ENCODE measurements at places on chromosomes 1 and 21.

DNA sequence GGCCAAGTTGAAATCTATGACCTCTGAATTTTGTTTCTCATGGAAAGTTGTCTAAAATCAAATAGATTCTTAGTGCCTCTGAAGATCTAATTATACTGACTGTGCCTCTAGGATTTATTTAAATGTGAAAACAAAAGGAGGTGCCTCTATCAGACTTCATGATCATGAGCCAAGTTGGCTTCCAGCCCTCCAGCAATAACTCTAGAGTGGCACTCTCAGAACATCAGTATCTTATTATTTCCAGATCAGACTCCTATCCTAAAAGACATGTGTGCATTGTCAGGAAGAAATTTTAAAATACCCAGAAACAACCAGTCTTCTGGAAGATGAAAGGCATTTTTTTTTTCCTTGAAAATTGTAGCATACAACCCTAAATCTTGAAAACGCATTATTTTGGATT lies 368.0 kb downstream of the PDE4B start:
- no peak for DNase-seq

- DNase-seq = no peak
These were observed 99.4 kb downstream of the FASLG start for GRCh38 chr1:172758259-172758658.

- DNase-seq = peak; percentile 82
These were observed 9.6 kb upstream of the EPS8L3 start for GRCh38 chr1:109773203-109773899.

DNA sequence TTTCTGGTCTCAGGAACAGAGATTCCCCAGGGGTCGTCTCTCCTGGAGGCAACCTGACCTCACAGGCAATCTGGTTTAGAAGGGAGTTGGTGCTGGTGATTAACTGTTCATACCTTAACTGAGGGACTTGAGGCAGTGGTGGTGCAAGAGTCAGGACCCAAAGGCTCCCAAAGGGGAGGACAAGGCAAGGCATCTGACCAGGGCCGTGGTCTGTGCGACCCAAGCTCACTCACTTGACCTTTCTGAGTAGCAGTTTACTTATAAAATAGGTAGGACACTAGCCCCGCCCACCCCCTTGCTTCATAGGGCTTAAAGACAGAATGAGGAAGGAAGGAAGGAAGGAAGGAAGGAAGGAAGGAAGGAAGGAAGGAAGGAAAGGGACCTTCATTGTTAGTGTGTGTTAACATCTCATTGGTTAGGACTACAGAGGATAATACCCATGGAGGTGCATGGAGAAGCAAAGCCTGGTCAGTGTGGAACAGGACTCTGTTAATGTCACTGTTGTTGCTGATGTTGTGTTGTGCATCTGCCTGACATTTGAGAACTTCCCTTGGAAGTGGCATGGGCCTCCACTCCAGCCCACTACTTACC lies 4.6 kb upstream of the KCNA2 start:
- no peak for DNase-seq

DNA sequence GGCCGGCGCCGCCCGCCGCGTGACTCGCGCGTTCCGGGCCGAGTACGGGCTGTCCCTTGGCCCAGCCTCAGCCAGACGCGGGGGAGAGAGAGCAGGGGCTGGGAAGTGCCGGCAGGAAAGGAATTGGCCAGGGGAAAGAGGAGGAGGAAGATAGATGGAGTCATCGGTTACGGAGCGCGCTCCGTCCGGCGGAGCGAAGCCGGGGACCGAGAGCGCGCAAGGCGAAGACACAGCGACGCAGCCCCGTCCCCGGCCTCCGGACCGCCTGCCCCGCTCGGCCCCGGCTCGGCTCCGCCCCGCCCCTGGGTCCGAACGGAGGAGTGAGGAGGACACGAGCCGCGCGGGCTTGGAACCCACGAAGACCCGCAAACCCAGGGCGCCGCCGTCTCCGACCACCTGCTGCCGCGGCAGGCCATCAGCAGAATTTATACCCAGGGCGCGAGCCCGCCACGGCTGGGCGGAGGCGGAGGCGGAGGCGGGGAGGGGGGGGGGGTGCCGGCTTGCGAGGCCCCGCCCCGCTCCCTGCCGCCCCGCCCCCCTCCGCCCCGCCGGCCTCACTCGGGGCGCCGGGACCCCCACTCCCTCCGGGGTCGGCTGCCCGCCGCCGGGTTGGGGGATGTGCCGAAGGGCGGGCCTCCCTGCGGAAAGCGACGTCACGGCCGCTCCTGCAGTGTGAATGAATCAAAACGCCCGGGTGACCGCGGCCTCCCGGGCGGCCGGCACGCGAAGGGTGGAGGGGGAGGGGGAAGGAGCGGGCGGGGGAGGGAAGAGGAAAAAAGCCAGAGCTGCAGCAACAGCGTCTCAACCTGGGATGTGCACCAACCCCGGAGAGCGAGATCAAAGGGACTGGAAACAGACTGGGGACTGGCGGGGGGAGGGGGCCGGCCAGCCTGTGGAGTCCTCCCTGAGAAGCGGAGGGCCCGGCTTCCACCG lies at the start of gene LHX4:
Gene LHX4, plus strand, starts transcription at position 782 of the 933 bp plus-strand sequence. CDS start 266 bp downstream, outside the sequence.
- no peak for DNase-seq

GRCh38 chr1:11858968-11859871 lies 475 bp upstream of the NPPB start:
- peak; percentile 53 for DNase-seq

DNA sequence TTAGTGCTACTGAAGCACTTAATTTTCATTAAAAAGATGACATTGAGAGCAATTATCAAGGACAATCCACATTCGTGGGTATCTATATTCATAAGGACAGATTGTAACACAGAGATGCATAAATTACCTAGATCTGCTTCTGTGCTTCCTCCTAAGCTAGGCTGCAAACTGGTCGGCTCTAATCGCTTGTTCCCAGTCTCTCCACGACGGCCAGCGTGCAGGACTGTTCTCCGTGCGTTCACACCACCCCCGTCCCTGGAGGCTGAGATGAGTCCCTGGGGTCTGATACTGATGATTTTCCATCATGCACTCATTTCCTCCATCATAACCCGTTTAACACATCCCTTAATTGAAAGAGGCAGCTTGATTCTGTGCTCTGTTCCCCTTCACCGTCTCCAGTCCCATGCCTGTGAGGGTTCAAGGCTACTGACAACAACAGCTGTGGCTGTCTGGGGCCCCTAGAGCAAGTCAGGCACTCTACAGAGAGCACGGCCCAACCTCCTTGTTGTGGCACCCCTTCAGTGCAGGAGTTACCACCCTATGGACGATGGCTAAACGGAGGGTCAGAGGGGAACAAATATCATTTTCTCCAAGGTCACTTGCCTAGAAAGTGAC lies 469.6 kb downstream of the NPHP4 start:
- no peak for DNase-seq

DNA sequence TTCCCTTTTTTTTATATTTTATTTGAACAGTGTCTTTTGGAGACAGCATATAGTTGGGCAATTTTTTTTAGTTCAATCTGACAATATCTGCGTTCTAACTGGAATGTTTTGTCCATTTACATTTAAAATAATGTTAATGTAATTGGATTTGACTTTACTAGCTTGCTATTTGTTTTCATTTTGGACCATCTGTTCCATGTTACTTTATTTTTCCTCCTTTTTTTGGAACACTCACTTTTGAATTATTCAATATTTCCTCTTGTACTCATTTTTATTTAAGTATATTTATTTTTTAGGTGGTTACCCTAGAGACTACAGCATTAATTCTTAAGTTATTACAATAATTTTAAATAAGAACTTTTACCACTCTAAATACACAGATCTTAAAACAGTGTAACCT lies 62.8 kb upstream of the C1orf87 start:
- no peak for DNase-seq

GRCh38 chr1:204558467-204558866 lies 42.3 kb downstream of the MDM4 start:
- DNase-seq = no peak

- DNase-seq = no peak
These were observed 44.7 kb upstream of the MTF2 start for GRCh38 chr1:93034397-93034796.

DNA sequence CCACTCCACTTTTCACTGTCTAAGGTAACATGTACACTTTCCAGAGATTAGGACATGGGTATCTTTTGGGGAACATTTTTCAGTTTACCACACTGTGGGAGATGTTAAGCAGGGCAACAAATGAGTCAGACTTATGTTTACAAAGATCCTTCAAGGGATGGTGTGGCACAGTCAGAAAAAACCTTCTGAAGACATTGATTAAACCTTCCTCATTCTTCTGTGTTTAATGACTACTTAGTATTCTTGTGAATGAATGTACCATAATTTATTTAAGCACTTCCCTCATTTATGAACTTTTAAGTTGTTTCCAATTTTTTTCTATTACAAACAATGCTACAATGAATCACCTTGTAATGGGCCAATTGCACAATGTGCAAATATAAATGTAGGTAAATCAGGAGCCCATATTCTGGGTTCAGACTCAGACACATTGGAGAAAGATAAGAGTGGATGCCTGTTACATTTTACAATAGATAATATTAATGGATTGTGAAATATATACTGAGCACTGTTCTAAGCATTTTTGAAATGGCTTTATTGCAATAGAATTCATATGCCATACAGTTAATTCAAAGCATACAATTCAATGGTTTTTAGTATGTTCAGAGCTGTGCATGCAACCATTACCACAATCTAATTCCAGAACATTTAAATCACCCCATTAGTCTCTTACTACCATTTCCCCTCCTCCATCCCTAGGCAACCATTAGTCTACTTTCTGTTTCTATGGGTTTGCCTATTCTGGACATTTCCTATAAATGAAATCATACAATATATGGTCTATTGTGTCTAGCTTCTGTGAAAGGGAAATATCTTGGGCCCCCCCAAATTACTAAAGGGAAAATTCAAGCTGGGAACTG lies 1.9 kb upstream of the SFT2D2 start:
- DNase-seq = no peak

DNA sequence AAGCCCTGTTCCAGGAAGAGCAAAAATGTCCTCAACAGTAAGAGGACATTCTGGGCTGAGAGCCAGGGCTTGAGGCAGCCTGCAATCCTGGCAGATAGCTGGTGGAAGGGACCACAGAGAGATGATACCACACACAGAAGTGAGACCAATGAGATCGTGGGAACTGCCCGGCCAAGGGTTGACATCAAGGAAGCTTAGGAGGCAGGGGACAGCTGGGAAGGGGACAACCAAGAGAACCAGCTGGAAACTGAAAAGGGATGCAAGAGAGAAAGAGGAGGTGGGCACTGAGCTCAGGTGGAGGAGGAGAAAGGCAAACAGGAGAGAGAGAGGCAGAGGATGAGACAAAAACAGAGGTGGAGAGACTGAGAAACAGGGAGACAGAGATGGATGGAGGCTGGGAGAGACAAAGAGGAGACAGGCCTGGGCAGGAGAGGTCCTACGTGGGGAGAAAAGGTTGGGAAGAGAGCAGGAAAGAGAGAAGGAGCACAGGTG lies 9.2 kb downstream of the PDZK1IP1 start:
- no peak for DNase-seq

DNA sequence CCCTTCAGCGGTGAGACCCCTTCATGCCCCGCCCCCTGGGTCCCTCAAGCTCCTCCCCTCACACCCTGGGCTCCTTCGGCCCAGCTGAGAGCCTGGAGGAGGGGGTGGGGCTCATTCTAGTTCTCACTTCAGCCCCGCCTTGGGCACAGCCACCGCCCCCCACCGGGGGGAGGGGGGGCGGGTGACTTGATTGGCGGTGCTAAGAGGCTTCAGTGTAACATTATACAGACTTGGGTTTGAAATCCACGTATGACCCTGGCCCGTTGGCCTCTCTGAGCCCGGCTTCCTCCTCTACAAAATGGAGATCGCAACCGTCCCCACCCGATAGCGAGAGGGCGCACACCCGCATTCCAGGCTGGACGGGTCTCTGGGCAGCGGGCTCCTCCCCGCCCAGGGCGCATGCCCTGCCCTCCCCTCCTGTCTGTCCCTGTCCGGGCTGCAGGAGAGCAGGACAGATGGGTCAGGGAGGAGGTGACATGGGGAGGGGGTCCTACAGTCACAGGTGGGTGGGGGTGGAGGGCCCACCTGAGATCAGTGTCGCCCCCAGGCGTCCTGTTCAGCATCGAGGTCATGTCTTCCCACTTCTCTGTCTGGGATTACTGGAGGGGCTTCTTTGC lies 5.1 kb downstream of the CLCNKB start:
- DNase-seq = peak; percentile 43

GRCh38 chr1:19433719-19433998 lies 51.7 kb downstream of the CAPZB start:
- DNase-seq = no peak

DNA sequence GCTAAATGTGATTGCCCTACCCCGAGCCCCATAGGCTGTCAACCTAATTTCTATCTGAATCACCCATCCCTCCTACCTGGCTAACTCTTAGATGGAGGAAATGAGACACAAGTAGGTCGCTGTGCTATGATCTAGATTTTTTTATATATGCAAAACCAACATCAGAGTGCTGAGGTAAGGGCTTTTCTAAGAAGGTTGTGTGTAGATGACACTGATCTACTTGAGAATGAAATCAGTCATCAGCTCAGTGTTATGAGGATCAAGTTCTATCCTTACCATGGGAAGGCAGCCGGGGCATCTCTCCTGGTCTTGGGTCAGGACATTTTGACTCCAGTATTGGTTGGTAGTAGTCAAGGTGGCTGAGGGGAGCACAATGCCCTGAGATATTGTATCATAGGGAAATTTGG lies 23.6 kb downstream of the SLAMF1 start:
- DNase-seq = peak; percentile 52
